ENCODE measurements at places on chromosomes 12 and 14. TPM values are rescaled to one million over a fixed set of nuclear protein-coding genes. Genes with fewer than 3 reads are reported as not detected.

GRCh38 chr14:31992011-31992447, 85.1 kb upstream of the ARHGAP5 start:
- no peak for DNase-seq

EIF2B1 gene
- 61.1 TPM for total RNA-seq

IRAK3 gene
- 0.28 TPM for total RNA-seq

- DNase-seq: no peak
Observed at GRCh38 chr14:87990682-87991081, 2.3 kb downstream of the GALC start.

EGLN3 gene
- total RNA-seq: 12.3 TPM

UTP20 gene
- total RNA-seq: 26.6 TPM

C3AR1 gene
- total RNA-seq: not detected

BHLHE41 gene
- total RNA-seq: 0.14 TPM

GRCh38 chr14:47012533-47013280, 361.1 kb upstream of the RPL10L start:
- DNase-seq: no peak

DNA sequence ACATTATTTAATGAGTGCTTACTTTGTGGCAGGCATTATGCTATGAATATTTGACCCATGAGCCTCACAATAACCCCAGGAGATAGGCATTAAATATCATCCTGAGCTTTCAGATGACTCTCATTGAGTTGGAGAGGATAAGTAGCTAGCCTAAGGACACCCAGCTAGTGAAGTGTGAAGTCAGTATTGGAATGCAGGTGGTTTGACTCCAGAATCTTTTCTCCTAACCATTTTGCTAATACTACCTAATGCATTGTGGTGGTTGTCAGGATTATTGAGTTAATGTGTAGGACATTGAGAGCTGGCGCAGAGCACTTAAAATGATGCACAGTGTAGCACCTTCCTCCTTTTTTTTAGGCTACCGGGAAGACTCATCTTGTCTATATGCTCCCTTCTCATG, 3.8 kb upstream of the CDKL1 start:
- DNase-seq: no peak

PRICKLE1 gene
- 24.7 TPM for total RNA-seq

- no peak for DNase-seq
Observed at GRCh38 chr14:68507544-68508081, 285.3 kb downstream of the ZFP36L1 start.

- peak; percentile 40 for DNase-seq
Observed at GRCh38 chr12:96989916-96990315, 82.9 kb downstream of the NEDD1 start.

- DNase-seq: no peak
Observed at GRCh38 chr12:42015051-42015461, 129.6 kb downstream of the GXYLT1 start.

PLCZ1 gene
- not detected for total RNA-seq

AQP6 gene
- total RNA-seq: not detected

DNA sequence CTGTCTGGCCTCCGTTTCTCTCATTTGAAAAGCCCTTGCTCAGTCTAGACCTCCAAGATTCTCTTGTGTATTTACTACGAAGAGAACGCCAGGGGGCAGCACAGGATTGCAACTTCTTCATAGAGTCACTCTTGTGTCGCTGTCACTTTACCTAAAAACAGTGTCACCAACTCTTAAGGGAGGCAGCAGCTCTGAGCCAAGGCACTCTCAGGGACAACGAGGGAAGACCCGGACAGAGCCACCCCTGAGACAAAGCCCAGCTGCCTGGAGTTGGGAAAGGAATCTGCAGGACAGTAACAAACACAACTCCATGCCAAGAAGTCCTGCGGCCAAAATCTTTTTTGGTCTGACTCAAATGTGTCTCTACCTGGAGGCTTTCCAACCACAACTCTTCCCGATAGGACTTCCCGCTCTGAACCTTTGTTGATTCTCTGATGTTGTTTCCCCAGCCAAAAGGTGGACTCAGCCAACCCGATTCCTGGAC, 9.6 kb upstream of the RPAP3 start:
- DNase-seq: peak; percentile 80

AGAP2 gene
- total RNA-seq: 0.35 TPM

ADAM20 gene
- total RNA-seq: 0.10 TPM

GRCh38 chr14:92615451-92615850, 101.9 kb downstream of the RIN3 start:
- DNase-seq: no peak

DNA sequence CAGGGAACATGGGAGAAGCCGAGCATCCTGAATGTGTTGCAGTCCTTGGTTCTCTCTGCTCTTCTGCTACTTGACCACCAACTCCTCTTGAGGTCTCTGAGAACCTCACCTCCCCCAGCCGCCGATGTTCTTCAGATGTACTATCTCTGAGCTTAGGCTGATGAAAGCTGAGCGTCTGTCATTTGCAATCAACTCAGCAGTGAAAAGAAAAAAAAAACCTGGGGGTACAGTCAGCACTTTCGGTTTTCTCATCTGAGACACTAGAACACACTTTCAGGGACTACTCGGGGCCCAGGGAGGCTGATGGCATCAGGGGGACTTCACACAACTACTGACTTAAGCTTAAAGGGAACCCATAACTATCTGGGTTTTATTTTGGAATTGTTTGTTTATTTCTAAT, 9.6 kb upstream of the FLVCR2 start:
- no peak for DNase-seq

DNA sequence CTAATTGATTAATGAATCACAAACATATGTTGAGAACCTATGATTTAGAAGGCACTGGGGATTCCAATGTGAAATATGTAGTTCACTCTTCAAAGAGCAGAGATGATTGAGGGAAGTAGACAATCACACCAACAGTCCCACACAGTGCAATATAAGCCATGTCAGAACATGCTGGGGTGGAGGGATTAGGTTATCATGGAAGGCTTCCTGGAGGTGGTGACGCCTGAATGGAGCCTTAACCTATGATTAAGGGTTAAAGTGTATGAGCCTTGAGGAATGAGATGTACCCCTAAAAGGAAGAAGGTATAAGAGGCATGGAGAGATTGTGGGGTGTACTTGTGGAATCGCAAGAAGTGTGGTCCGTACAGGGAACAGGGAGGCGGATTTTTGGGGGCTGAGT, 31.3 kb downstream of the ERH start:
- DNase-seq: no peak

GRCh38 chr14:79175671-79176070, 1005.5 kb downstream of the NRXN3 start:
- DNase-seq: no peak

DNA sequence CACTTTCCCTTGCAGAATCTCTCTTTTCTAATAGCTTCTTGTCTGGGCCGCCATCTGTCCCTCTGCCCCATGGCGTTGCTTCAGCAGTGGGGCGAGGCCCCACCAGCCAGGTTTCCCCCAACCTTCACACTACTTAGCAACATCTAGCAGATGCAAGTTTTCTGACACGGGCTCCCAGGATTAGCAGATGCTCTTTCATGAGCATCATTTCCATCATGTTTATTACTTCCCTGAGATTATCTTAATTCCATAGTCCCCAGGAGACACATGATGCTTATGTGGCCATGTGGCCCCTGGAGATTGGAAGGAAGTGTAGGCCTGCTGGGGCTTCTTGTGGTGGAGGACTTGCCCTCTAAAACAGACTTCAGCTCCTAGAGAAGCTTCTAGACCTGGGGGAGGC, 102.0 kb upstream of the MYL2 start:
- no peak for DNase-seq

GRCh38 chr14:26820138-26820537, 222.3 kb upstream of the NOVA1 start:
- no peak for DNase-seq

Measured in H7 (cell line).